ENCODE measurements at places on chromosomes 2 and 18.

- DNase-seq, result peak; percentile 14
Observed at GRCh38 chr2:35428548-35428947, 927.0 kb upstream of the CRIM1 start.

DNA sequence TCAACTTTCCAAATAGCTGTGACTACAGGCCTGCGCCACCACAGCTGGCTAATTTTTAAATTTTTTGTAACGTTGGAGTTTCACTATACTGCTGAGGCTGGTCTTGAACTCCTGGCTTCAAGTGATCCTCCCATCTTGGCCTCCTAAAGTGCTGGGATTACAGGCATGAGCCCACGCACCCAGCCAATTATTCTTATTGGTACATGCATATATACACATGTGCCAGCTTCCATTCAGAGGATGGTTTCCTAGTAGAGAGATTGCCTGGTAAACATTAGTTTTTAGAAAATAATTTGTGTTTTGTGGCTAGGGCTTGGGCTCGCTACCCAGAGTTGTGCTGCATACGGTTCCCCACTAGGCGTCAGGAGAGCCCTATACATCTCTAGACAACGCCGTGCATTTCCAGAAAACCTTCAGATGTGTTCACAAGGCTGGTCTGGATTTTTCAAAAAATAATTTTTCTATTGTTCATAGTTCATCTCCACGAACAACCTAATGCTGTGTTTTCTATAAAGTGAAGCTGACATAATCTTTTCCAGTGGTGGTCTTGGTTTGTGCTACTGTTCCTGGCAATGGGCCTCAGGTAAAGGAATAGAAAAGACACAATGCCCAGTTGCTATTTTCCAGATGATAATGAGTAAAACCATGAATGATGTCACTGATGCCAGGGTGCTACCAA, 14.6 kb upstream of the AFG3L2 start:
- DNase-seq, result peak; percentile 26

DNA sequence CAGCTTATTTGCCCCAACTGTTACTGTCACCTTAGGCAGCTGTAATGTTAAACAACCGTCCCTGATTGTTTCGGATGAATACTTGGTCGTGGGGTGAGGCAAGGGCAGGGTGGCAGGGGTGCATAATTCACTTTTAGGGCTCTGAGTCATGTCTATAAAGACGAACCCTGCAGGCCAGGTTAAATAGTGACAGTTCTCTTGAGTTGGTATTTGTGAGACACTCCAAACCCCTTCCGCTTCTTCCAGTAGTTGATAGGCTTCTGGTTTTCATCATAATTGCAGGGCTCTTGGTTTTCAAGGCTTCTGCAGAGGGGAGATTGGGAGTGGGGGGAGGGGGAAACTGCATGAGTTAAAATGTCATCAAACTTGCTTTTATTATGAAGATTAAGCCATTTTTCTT, 97.2 kb upstream of the TSPYL6 start:
- DNase-seq, result no peak

DNA sequence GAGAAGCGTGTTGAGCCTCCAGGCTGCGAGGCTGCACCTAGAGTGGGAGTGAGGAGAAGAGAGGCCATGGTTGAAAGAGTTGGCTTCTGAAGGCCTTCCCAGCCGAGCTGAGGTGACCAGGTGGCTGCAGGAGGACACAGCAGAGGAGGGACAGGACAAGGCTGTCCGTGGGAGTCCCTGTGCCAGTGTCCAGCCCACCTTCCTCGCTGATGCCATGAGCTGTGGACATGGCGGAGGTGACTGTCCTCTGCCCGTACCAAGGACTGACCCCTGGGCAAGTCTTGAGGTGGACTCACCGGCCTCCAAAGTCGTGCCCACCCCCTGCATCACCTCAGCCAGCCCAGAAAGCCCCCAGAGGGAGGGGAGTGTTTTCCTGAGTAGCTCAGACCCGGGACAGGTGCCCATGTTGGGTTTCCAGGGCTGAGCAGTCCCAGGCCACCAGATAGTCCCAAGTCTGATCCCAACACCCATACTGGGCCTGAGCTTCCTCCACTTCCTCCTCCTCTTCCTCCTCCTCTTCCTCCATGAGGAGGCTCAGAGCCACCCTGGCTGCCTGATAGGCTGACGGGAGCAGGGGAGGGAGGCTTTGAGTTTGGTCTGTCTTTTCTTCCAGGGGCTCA, 43.0 kb upstream of the FOSL2 start:
- DNase-seq, result no peak

DNA sequence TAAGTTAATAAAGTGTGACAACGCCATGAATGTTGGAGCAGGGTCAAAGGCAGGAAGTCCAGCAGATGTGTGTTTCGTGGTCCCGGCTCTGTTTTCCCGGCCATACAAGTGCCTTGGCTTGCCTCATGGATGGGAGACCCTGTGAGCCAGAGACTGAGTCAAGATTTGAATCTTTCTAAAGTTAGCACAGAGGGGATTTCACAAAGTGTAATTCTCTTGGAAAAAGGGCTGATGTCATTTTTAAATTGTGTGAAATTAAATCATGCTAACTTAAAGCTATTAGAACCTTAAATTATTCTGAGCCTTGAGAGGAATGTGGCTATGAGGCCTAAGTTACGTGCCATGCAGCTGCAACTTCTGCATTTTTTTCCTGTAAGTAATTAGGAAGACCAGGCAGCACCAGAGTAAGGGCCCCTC, 38.3 kb upstream of the RALBP1 start:
- DNase-seq, result no peak

- no peak for DNase-seq
Observed at GRCh38 chr2:98759827-98760625, 29.1 kb upstream of the MGAT4A start.

DNA sequence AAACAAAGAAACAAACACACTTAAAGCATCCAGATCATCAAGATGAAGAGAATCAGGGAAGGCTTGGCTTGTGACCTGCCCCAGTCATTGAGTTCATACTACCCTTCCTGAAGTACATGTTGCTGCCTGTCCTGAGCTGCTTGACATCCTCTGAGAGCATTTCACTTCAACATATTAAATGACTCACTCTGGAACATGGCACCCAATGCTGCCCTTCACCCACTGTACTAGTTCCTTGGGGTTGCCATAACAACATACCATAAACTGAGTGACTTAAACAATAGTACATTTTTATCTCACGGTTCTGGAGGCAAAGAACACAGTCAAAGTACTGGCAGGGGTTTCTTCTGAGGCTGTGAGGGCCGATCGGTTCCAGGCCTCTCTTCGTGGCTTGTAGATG, 371.3 kb downstream of the RNF144A start:
- no peak for DNase-seq

DNA sequence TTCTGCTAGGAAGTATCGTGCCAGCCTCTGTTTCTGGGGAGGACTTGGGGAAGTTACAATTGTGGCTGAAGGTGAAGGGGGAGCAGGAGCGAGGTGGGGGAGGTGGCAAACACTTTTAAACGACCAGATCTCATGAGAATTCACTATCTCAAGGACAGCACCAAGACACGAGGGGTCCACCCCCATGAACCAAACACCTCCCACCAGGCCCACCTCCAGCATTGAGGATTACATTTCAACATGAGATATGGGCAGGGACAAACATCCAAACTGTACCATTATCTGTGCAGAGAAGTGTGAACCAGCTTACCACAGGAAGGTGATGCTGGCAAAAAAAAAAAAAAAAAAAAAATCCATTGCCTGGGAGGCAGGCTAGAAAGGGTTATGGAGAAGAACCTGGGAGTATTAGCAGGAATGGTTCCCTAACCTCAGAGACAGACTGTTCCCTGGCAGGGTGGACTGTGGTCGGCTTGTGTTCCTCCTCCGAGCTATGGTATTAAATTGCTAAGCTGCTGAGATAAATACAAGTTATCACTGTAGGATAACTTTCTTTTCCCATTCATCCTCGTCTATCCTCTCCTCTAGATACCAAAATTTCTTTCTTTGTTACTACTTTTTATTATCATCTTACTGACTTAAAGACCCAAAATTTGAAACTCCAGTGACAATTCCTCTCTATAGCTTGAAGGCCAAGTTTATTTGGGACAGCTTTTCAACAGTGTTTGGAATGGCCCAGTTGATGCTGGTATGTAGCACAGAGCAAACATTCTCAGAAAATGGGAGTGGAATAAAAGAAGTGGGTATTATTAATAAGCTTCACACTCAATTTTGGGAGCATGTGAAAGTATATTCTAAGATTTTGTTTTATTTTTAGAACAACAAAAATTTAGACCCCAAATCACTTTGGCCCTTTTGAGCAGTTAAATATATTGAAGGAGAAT, 73.7 kb upstream of the MAP3K20 start:
- DNase-seq, result no peak

DNA sequence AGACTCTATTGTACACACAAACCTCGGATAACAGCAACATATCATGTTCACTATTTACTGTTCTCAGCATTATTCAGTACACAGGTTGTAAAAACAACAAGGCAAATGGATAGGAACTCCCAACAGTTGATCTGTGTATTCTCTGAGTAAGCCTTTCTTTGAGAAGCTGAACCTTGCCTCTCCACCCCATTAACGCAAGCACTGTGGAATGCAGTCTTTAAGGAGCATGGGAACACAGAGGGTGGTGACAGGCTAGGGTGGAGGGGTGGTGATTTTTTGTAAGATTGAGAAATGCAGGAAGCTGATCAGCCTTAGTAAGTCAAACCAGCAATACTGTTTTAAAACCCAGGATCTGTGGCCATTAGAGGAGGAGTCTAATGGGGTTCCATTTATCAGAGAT, 19.6 kb upstream of the SERPINB11 start:
- no peak for DNase-seq

DNA sequence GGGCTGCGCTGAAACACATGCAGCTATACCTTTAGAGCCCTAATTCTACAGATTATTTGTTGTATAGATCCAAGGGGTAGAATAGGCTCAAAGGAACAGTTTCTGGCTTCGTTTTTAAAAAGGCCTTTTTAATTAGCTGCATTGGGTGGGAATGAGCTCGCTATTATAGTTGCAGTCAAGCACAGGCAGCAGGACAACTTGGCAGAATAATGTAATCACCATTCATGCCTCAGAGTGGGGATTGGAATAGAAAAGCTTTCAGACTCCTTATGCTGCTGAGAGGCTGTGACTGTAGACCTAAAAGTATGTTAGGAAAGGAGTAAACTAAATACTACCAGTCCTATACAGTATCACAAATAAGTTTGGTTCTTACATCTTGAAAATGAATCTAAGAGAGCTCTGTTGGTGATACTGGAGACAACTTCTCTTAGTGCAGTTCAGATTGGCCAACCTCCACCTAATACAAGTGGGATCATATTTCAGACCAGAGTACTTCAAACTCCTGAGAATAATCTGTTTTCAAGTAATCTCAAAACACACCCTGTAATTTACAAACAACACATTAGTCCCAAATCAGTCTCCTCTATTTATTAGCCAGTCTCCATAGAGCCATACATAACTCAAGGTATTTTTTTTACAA, 121.4 kb downstream of the ANTXR1 start:
- DNase-seq, result no peak

DNA sequence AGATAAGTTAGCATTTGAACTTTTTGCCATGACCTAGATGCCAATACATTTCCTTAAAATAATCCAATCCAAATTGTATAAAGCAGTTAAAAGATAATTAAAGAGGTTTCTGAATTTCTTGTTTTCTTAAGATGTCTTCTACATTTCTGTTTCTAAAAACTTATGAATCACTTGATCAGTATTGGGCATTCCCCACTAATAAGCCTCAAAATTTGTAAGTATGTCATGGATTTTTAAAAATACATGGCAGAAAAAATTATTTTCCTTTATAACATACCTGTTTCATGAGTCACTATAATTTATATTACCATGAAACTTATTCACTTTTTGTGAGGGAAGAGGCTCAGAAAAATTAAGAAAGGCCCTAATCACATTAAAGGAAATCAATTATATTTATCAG, 90.3 kb upstream of the TFPI start:
- no peak for DNase-seq

GRCh38 chr2:63432373-63432772, 155.9 kb downstream of the WDPCP start:
- no peak for DNase-seq

DNA sequence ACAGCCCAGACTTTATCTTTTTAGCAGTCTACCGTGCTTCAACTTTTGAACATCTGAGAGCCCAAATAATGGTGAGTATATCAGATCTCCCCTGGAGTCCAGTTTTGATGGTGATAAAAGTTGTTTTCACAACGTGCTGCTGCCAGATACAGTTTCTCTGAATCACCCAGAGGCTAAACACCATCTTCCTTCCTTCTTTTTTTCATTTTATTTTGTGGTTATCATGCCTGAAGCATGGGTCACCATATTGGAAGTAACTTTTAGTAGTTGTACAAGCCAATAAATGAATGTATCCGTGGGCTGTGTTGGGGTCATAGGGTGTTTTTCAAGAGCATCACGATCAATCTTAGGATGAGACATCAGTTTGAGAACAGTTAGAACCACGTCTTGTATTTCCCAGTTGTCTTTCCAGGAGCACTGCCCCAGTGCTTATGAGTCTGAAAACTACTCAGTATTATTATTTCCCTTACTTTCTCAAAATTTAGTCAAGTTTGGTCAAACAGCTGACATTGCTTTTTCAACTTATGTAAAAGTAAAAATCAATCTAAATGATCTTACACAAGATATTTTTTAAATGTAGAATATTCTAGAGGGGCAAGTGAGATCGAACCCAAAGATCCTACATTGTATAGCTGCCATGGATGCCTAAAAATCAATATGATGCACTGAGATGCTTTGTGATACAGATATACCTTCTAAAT, 311.4 kb downstream of the CTNNA2 start:
- no peak for DNase-seq

DNA sequence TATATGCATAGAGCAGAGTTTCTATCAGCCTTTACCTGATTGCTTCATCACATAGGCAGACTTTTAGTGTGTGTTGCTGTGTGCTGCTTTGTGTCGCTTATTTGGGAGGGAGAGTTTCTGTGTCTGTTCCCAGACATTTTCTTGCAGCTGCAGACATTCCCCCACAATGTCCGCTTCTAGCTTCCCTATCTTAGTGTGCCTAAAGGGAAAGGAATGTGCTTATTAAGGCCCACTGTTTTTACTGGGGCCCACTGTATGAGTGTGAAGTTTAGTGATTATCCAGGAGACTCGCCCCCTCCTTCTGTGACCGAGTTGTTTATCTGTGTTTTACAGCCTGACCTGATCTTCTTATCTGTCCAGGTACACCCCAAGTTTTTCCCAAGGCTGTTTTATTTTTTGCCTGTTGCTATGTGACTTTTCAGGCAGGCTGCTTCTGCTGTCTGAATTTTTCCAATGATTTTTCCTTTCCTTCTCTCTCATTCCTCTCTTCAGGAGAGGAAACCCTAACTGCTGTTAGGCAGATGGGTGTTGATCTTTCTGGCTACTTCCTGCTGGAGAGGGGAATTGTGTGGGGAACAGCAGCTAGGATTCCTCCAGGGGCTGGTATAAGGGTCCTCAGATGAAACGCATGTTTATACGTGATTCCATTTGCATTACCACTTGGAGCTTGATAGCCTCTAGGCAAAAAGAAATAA, 47.6 kb downstream of the STK17B start:
- no peak for DNase-seq

Data from stimulated activated CD4-positive, alpha-beta T cell treated with anti-CD3 and anti-CD28 coated beads, TNF-alpha, amount 100 ng/mL, for 24 hours (primary cell).